Neural crest cell (in vitro differentiated cells): ENCODE measurements at places on chromosomes 6 and 20. TPM values are rescaled to one million over a fixed set of nuclear protein-coding genes. Genes with fewer than 3 reads are reported as not detected.

Gene SLC16A10
- total RNA-seq: 5.6 and 6.2 TPM in 2 replicates

Gene SNX14
- total RNA-seq: 54.1 and 56.4 TPM in 2 replicates

Gene SNX9
- total RNA-seq: 18.1 and 19.1 TPM in 2 replicates

Gene PAK1IP1
- 21.6 and 25.4 TPM in 2 replicates for total RNA-seq

Gene DYNLT2
- 2.8 TPM in 2 replicates for total RNA-seq

Gene PPP1R14C
- 7.0 and 7.3 TPM in 2 replicates for total RNA-seq

Gene IBTK
- total RNA-seq: 26.5 and 29.2 TPM in 2 replicates

Gene IL17F
- not detected in 2 replicates for total RNA-seq

Gene PARD6B
- total RNA-seq: 9.5 and 9.8 TPM in 2 replicates

Gene HLA-DPB1
- 18.7 and 20.4 TPM in 2 replicates for total RNA-seq

Gene GMPR
- 0.16 TPM in 1 of 2 replicates, not detected in the other for total RNA-seq

Gene CLIC5
- total RNA-seq: 0.20 TPM in 1 of 2 replicates, not detected in the other

Gene CCN6
- not detected in 2 replicates for total RNA-seq
